ENCODE measurements at places on chromosomes 6 and 20.

GRCh38 chr6:156508126-156508525 lies 269.1 kb upstream of the ARID1B start:
- DNase-seq: no peak

- DNase-seq: no peak
These were observed 8.0 kb downstream of the VTA1 start for GRCh38 chr6:142155091-142155490.

DNA sequence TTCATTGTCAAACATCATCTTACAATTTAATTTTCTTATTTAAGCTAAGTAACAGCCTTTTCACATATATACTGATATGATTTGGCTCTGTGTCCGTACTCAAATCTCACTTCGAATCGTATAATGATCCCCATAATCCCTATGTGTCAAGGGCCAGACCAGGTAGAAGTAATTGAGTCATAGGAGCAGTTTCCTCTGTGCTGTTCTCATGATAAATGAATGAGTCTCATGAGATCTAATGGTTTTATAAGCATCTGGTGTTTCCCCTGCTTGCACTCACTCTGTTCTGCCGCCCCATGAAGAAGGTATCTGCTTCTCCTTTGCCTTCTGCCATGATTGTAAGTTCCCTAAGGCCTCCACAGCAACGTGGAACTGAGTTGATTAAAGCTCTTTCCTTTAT lies 25.1 kb upstream of the CMTR1 start:
- DNase-seq: no peak

DNA sequence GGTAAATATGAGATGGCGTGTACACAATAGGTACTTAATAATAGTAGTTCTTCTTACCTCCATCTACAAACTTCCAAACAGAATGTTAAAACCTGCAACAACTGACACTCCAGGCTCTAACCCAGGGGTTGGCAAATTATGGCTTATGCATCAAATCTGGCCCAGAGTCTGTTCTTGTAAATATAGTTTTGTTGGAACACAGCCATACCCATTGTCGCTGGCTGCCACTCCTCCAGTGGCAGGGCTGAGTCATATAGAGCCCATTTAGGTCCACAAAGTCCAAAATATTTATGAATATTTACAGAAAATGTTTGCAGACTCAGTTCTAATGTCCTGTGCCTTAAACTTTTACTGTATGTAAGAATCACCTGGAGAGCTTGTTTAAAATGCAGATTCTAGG lies 69.9 kb upstream of the BTBD3 start:
- DNase-seq: no peak

- no peak for DNase-seq
These were observed 1.1 kb downstream of the SAPCD1 start for GRCh38 chr6:31763619-31763940.

DNA sequence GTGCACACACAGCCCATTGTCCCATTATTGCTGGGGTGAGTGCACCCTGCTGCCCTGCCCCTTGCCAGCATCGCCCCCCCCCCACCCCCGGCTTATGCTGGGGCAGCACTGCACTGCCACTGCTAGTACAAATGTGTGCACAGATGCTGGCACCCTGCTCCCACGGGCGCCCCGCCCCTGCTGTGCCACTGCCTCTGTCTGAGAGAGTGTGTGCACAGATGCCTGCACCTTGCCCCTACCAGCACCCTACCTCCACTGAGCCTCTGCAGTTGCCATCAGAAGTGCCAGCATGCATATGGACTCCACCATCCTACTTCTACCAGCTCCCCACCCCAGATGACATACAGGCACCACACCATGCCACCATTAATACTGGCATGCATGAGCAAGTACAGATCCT lies 454.6 kb upstream of the KHDRBS2 start:
- no peak for DNase-seq

GRCh38 chr6:170006900-170007467 lies 255.6 kb downstream of the ERMARD start:
- DNase-seq: no peak

DNA sequence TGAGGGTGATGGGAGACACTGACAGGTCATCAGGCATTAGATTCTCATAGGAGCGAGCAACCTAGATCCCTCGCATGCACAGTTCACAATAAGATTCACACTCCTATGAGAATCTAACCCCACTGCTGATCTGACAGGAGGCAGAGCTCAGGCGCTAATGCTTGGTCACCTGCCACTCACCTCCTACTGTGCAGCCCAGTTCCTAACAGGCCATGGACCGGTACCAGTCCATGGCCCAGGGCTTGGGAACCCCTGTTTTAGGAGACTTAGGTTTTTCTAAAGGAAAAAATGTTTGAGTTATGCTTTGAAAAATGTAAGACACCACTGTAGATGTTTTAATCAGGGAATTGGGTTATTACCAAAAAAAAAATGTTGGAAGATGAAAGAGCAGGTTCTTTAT lies 6.7 kb downstream of the HLA-E start:
- DNase-seq: no peak

GRCh38 chr6:153590411-153590810 lies 448.6 kb upstream of the OPRM1 start:
- no peak for DNase-seq

DNA sequence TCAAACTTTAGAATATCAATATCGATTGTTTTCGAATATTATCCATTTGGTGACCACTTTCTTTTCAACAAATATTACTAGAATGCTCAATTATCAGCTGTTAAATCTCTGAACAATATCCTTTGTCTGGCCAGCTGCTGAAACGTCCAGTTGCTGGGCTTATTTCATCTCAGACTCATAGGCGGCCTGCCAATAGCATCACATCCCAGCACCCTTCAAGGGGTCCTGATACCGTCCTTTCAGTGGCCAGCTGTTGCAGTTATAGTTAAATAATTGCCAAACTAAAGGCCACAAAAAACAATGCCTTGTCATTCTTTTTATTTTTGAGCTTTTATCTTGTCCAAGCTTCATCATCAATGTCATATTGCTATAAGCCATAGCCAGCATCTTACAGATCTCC lies 1006.8 kb upstream of the MANEA start:
- DNase-seq: no peak

DNA sequence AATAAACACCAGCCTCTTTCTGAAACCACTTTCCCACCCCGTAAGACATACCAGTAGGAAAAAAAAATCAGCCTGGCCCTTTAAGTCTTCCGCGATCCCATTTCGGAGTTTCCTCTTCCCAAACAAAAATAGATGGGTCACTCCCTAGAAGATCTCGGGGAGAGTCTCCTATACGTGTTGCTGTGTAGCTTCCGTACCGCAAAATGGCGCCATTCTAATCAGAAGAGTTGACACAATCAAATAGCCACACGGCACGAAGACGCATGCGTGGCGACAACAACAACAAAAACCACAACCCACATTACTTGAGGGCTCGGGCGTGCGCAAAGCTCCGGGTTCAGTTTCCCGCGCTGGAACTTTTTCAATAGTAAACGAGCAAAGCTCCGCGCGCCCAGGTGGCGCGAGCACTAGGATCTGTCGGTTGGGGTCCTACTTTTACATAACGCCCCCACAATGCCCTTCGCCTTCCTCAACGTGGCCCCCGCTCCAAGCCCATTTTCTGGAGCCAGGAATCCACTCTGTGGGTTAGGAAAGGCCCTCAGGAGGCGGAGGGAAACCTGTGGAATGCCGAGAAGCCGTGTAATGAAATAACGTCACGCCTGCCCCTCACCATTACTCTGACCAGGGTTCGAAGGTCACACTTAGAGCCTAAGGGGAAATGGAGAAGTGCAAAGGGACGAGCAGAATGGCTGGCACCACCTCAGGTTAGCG lies at the start of gene GPANK1:
Gene GPANK1, minus strand, starts transcription at position 208 of the 711 bp plus-strand sequence. CDS start 519 bp downstream, outside the sequence.
- peak; percentile 85 for DNase-seq

GRCh38 chr6:30640481-30640880 lies 6.5 kb upstream of the C6orf136 start:
- DNase-seq: no peak
